Activated T-cell treated with anti-CD3 and anti-CD28 coated beads, Interleukin-2, amount 50 U/mL, for 1 hour (primary cell): ENCODE measurements at places on chromosomes 7 and 10.

DNA sequence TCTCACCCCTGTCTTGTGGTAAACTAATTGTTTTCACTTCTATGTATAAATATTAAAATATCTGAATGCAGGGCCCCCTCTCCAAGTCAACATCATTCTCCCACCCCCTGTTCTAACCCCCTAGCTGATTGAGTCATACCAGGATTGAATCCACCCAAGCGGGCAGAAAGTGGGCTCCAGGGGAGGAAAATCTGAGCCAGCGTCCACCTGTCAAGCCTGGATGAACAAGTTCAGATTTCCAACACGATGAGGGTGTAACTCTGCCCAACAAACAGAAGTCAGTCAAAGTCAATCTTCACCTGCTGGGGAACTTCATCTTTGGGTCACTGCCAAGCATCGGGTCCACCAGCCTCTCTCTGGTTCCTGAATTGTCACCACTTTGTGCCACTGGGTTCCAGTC lies 162.9 kb upstream of the CELF2 start:
- DNase-seq = no peak

DNA sequence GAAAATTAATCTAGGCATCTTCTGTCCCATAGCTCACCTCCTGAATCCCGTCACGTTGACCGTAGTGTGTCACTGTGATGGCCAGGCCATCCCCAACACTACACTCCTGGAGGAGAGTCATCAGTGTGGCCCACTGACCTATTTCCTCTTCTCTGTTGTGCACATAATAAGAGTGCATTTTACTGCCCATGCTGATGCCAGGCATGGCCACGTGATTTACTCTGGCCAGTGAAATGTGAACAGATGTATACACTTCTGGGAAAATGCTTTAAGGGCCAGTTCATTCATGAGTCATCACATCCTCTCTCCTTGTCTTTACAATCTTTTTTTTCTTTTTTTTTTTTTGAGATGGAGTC lies 101.9 kb upstream of the PIP4K2A start:
- DNase-seq = no peak

GRCh38 chr7:29780346-29780745 lies 26.0 kb upstream of the WIPF3 start:
- no peak for DNase-seq

DNA sequence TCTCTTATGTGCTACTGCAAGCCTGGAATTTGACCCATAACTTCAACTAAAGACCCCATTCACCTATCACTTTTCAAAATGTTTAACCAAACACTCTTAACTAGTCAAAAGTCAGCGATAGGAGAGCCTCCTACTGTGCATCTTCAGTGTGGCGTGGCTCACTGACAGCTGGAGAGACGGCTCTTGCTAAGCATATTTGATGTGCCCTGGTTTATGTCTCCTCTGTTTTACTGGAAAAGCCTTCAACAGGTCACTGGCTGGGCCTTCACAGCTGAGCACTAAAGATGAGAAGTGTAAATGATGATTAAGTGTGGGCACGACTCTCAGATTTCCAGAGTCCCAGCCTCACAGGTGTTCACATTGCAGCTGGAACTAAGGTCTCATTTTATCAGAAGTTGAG lies 472.1 kb downstream of the SEMA3D start:
- no peak for DNase-seq

DNA sequence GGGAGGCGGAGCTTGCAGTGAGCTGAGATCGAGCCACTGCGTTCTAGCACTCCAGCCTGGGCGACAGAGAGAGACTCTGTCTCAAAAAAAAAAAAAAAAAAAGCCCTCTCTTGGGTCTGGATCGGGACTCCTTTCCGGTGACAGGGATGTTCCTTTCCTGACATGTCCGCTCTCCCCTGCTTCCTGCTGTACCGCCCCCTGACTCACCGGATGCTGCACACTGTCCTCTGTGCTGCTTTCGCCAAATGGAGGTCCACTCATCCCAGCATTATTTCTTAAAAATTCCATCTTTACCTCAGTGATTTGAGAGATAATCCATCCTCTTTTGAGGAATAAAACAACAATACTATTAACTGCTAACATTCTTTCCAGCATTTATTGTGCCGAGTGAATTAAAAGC lies 113.8 kb upstream of the EEPD1 start:
- DNase-seq = no peak

- no peak for DNase-seq
These were observed 15.0 kb downstream of the TAS2R60 start for GRCh38 chr7:143458263-143458662.

GRCh38 chr10:53135897-53136253 lies 363.3 kb upstream of the MBL2 start:
- no peak for DNase-seq

DNA sequence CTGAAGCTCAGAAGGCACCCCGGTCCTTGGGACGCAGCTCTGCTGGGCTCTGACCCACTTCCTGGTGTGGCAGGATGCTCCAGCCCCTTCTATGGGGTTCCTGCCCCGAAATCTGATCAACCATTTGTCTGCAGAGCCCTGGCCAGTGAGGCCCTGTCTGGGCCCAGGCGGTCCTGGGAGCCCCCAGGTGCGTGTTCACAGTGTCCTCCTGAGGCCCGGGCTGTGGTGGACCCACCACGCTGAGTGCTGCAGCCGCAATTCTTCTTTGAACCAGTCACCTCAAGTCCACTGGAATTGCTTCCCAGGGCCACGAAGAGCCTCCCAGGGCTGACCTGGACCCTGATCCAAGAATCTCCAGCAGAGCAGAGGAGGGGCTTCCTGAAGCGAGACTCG lies 19.1 kb downstream of the KNDC1 start:
- no peak for DNase-seq

- no peak for DNase-seq
These were observed 92.4 kb downstream of the TMEM106B start for GRCh38 chr7:12303495-12303894.

GRCh38 chr7:18936265-18936664 lies 181.2 kb downstream of the TWIST1 start:
- DNase-seq = no peak

DNA sequence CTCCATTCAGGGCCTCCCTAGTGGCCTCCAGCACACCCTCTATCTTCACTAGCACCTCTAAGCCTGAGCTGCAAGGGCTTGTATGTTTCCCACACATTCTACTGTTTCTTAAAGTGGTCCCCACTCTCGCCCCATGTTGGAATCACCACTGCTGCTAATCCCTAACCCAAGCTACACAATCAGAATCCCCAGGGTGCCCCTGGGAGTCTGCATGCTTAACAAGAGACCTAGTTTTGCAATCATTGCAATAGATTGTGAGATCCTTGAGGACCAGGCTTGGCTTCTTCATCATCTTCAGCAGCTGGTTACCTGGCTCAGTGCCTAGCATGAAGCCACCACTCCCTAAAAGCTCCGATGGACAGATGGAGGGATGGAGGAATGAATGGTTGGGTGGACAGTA lies 113.9 kb downstream of the MYOF start:
- no peak for DNase-seq

GRCh38 chr10:5076615-5077014 lies 17.6 kb upstream of the AKR1C3 start:
- no peak for DNase-seq

DNA sequence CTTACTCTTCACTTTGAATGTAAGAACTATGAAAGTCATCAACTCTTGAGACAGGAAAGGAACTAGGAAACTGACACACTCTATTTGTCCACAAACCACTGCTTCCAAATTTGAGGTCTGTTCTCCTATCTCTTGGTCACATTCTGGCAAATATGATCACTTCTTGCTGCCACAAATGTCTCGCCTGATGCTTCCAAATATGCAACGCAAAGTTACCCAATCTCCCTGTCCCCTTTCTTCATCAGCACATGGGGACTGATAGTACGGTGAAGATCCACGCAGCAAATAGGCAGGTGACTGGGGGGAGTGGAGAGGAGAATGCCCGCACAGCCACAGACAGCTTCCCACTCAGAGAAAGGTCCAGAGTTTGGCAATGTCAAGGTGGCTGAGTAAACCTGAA lies 92.6 kb upstream of the TCF7L2 start:
- no peak for DNase-seq

GRCh38 chr7:155090684-155091083 lies 20.6 kb downstream of the HTR5A start:
- DNase-seq = no peak

DNA sequence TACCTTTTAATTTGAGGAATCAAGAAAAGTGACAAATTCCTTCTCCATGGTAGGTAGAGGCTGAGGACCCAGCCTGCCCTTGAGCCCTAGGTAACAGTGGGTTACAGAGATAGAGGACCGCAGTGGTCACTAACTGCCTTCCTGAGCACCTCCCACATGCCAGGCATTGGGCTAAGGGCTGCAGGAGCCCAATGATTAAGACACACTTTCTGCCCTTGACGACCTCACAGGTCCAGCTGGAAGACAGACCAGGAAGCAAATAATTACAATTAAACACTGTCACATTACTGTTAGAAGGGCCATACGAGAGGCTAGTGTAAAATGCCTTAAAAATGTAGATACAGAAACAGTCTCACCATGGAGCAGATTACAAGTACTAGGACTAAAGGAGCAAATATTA lies 156.8 kb upstream of the NFE2L3 start:
- DNase-seq = no peak

DNA sequence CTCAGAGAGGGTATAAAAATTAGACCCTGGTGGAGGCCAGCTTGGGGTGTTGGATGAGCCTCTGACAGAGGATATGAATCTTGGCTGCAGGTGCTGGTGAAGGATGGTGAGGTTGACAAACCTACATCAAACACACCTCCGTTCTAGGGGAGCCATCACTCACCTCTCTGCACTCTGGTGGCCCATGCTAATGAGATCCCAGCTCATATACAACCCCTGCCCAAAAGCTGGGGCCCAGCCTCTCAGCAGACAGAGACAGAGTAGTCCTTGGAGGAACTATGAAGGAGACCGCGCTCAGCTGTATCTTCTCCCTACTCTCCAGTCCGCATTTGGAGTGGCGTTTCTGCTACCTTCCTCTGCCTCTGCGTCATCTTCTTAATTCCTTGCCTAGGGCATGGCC lies 83.1 kb upstream of the SORCS3 start:
- DNase-seq = no peak

DNA sequence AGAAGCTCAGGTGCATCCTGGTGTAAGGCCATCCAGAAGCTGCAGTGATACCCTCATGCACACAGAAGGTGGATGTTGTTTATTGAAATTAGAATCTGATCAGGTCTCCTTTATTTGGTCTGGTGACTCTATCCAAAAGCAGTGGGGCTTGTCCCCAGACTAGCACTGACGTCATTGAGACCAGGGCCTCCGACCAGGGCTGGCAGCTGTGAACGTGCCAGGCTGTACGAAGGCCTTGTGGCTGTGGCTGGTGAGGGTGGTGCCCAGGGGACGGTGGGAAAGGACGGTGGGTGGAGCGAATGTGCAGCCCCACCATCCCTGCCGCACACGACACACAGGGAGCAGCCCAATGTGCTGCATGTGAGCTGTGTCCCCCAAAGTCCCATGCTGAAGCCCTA lies 160.0 kb downstream of the ADARB2 start:
- DNase-seq = no peak

GRCh38 chr7:6392712-6393666 lies 54.8 kb downstream of the DAGLB start:
- no peak for DNase-seq

DNA sequence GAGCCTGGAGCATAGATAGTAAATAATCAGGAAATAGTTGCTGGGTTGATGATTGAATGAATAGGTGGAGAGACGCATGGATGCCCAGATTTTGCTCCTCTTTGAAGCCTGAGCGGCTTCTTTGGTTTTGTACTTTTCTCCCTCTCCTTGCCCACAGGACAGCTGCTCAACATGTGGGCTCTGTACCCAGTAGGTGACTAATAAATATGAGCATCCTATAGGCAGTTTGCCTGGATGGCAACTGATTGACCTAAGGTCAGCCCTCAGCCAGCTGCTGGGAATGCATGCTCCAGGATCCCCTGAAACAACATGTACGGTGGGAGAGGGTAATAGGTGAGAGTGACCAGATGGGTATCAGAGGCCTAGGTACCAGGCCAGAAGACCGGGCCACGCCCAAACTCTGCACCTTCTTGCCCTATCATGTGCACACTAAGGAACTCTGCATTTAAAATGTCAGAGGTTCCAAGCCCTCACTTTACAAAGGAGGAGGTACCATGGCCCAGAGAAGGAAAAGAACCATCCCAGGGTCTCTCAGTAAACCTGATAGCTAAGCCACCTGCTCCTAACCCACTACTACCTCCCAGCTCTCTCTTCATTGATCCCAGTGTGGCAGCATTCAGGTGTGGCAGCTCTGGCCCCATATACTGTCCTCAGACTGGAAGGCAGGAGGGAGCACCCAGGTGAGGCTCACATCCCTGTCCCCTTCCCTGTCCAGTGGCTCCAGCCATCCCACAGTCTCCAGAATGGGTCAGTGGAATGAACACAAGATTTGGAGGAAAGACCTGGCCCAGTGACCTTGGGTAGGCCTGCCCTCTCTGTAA lies 2.7 kb upstream of the ZCCHC24 start:
- DNase-seq = no peak

GRCh38 chr7:157253850-157254249 lies 83.0 kb upstream of the DNAJB6 start:
- DNase-seq = no peak

GRCh38 chr10:43197834-43198681 lies 59.8 kb downstream of the CSGALNACT2 start:
- no peak for DNase-seq

- DNase-seq = no peak
These were observed 26.5 kb upstream of the AFAP1L2 start for GRCh38 chr10:114430688-114431413.

GRCh38 chr7:87144173-87144657 lies 8.0 kb upstream of the DMTF1 start:
- DNase-seq = no peak

DNA sequence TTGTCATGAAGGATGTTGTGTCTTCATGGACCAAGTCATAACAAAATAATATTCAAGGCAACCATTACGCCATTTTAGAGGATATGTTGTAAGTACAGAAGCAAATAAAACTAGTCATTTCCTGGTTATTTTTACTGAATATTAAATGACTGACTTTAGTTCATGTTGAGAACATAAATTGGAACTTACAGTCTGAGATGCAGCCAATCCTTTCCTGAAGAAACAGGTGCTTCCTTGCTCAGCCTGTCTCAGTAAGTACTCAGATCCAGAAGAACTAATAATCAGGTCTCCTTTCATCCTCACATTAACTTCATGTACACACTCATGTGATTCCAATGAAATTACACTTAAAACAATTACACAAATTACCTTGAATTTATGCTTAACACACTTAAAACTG lies 12.3 kb downstream of the SEMA3A start:
- no peak for DNase-seq

DNA sequence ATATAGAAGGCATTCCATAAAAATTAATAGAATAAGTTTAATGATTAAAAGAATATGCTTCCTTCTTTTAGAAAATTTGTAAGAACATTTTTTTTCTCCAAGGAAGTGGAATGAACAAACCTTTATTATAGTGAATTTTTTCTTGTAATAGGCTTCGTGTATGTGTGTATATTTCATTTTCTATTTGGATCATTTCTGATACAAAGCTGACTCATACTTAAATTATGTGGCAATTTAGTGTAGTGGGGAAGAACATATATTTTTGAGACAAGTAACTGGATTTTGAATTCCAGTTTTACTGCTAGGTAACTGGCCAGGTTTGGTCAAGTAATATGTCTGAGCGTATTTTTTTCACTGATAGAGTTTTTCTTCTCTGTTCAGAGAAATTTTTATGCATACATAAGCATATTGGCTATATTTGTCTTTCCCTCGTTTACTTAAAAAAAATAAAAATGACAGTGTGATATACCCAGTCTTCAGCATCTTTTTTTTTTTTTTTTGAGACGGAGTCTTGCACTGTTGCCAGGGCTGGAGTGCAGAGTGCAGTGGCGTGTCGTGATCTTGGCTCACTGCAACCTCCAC lies 50.8 kb downstream of the CDK13 start:
- DNase-seq = no peak

GRCh38 chr10:69455006-69455763 lies 3.9 kb downstream of the TSPAN15 start:
- no peak for DNase-seq
